ENCODE measurements at places on chromosomes 1 and 21.

DNA sequence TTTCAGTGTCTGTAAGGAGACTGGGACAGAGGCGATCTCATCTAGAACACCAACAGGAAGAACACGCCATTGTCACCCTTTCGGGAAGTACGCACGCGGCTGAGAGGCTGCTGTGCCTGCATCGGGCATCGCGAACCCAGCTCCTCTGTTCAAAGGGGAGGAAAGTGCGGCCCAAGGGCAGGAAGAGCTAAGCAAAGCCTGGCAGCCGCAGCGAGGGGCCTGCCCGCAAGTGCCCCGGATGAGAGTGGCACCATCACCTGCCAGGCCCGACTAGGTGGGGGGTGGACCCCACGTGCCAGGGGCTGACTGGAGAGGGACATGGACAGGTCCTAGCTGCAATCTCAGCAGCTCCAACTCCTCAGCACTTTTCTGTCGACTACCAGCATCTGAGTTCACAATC, 7.5 kb downstream of the TPRG1L start:
- DNase-seq, result no peak

DNA sequence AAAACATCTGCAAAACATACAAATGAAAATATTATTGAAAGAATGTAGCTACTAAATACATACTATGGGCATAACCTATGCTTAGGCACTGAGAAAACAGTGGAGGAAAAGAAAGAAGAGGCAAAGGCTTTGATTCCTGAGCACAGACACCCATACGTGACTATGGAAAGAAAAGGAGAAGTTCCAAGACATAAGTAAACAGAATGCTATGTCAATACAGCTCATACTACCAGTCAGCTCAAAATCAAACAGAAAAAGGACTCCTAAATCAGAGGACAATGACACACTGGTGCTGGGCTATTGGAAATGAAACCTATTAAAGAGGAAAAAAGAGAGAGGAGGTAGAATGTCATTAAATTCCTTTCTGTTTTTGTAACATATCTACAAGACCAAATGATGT, 225.4 kb downstream of the SMYD3 start:
- DNase-seq, result no peak

- DNase-seq, result no peak
Measured at GRCh38 chr1:62809788-62810187, 25.9 kb downstream of the ATG4C start.

- DNase-seq, result no peak
Measured at GRCh38 chr1:204744107-204744779, 58.7 kb upstream of the LRRN2 start.

GRCh38 chr1:20337581-20337980, 46.9 kb downstream of the VWA5B1 start:
- DNase-seq, result peak; percentile 50

- DNase-seq, result no peak
Measured at GRCh38 chr1:205443585-205444299, 12.1 kb downstream of the BLACAT1 start.
